ENCODE measurements at places on chromosomes 16 and 17.

- no peak for DNase-seq
Measured at GRCh38 chr17:76495663-76496400, 5.4 kb downstream of the RHBDF2 start.

DNA sequence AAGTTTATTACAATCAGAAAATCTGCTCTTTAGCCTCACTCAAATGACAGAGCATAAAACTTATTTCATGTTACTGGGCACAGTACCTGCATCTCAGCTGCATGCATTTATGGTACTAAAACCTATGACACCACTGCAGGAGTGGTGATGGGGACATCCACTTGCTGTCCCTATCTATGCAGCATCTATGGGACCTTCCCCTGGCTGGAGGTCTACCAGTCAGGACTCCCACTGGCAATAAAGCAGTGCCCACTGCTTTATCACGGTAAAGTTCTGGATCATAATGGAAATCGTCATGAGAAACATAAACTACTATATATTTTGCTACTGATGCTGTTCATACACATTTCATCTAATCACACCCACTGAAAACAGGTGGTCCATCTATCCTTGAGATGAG, 26.2 kb downstream of the NSMCE1 start:
- no peak for DNase-seq

DNA sequence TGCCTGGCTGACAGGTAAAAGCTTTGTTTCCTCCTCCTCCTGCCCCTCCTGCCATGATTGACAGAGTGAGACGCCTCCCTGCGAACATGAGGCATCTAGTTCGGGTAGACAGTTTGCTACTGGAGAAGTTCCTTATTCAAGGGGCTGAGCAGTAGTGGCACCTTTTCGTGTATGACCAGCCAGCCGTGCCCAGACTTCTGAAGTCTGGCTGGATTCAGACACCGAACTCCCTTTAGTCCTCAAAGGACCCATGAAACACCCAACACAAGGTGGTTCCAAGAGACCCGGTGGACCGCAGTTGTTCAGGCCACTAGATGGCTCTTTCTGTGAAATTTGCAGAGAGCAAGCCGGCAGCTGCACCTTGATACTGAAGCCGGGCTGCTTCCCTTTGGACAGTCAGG, 192.8 kb downstream of the XYLT1 start:
- DNase-seq: no peak

DNA sequence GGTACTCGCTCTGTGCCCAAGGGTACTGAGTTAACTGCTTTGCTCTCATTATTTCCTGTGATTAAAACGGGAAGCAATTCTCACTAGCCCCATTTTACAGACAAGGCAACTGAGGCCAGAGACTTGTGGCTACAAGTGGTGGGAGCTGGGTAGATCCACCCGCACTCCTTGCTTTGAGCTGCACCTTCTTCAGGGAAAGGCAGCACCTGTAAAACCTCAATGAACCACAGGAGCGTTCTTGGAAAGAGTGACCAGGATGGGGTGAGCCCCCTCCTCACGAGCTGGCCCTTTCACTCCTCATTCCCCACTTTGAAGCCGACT, 80.0 kb downstream of the TIMM22 start:
- DNase-seq: no peak

- DNase-seq: no peak
Measured at GRCh38 chr16:15547768-15548096, 95.2 kb downstream of the MARF1 start.

- no peak for DNase-seq
Measured at GRCh38 chr16:9256196-9256595, 164.8 kb downstream of the HAPSTR1 start.

- DNase-seq: no peak
Measured at GRCh38 chr16:79250502-79251098, 349.9 kb downstream of the MAF start.

DNA sequence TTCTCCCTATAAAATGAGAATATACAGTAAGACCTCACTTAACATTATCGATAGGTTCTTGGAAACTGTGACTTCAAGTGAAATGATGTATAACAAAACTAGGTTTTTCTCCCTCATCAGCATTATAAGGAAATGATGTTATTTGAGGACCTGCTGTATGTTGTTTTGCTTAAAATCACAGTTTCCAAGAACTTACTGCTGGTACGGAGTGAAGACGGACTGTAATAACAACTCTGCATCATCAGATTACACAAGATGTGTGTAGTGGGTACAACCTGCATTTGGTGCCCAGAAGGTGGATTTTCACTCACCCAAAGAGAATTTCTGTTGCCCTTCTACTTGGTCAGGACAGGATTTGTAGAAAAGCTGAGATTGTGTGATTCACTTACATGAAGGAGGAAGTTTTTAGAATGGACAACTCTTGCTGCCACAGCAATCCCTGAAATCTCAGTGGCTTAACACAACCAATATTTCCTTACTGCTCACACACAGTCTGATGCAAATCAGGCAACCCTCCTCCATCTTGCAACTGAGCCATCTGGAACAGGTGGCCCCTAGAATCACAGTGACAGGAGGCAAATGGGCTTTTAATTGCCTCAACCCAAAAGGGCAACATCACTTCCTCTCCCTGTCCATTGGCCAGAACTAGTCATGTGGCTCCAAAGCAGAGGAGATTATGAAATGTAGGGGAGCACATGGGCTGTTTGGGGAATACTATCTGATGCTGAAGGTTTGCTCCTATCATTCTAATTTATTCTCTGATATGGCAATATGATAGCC, 67.6 kb upstream of the CACNG5 start:
- no peak for DNase-seq

- peak; percentile 31 for DNase-seq
Measured at GRCh38 chr17:16922386-16923096, 49.4 kb downstream of the TNFRSF13B start.

DNA sequence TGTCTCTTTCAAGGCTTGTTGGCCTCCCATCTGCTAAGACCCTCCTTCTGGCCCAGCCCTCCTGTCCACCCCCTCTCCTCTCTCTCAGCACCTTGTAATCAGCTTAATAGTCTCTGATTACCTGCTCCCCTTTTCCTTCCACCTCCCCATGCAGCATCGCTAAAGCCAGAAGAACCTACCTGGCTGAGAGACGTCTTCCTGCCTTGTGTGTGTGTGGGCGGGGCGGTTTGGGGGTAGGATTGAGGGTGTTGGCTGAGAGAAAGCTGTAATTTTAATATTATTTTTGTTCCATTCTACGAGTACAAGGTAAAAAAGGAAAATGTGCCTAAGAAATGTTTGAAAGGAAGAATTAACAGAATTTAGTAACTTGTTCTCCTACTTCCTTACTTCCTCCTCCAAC, 3.4 kb downstream of the DNAH9 start:
- no peak for DNase-seq

DNA sequence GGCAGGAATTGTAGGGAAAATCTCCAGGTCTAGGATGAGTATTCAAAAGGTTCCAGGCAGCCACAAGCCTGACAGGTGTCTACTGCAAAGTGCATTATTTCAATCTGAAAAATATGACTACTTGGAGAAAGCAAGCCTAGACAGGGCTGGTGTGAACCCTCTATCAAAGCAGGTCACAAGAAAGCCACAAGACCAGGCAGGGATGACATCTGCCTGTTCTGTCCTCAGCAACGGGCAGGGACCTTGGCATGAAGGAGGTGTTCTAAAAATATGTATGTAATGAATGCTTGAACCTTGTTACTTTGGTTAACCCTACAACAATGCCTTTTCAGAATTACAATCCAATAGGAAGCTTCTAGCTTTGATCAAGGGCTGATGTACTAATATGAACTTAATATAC, 1.2 kb upstream of the COX6A2 start:
- no peak for DNase-seq

DNA sequence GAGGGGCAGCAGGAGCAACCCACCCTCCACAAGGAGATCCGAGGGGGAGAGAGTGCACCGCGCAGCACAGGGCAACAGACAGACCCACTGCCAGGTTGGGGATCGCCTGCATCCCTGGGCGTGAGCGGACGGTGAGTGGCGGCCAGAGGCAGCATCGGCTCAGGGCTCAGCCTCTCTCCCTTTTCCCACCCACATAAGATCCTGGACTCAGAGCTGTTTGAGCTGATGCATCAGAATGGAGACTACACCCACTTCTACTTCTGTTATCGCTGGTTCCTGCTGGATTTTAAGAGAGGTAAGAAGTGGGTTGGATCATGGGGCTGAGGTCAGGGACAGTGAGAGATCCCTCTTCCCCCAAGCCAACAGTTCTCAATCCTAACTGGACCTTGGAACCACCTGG, 23.2 kb downstream of the MNT start:
- no peak for DNase-seq

DNA sequence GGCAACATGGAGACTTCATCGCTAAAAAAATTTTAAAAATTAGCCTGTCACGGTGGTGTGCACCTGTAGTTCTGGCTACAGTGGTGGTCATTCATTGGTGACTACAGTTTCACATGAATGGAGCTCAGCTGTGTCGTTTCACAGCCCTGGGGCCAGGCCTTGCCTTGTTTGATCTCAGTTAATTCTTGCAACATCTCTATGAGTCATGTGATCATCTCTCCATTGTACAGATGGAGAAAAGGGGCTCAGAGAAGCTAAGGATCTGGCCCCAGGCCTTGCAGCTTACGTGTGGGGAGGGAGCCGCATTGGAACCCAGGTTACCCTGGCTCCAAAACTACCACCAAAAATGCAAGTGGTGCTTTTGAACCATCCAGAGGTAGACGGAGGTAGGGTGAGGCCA, 49.4 kb downstream of the GDE1 start:
- DNase-seq: no peak

DNA sequence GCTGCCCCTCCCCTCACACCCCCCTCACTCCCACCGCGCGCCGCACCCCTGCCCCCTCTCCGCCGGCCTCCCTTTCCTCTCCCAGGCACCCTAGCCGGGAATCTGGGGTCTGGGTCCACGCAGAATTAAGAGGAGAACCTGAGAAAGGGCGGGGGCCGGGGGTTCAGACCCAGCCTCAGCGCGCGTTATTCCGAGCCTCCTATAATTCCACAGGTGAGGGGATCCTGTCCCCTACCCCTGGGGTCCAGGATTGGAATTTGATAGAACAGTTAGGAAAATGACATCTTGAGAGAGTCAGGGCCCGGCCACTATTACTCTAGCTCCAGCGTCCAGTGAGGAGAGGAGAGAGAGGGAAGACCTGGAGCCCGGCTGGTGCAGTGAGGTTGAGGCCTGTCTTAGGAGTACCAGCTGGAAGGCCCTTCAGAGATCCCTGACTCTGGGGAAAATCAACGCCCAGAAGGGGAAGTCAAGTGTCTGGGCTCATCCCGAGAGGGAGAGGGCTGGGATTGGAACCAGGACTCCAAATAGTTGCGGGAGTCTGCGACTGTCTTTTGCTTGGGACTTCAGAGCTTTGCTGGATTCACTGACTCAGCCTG, 17.3 kb downstream of the GRB7 start:
- DNase-seq: no peak

DNA sequence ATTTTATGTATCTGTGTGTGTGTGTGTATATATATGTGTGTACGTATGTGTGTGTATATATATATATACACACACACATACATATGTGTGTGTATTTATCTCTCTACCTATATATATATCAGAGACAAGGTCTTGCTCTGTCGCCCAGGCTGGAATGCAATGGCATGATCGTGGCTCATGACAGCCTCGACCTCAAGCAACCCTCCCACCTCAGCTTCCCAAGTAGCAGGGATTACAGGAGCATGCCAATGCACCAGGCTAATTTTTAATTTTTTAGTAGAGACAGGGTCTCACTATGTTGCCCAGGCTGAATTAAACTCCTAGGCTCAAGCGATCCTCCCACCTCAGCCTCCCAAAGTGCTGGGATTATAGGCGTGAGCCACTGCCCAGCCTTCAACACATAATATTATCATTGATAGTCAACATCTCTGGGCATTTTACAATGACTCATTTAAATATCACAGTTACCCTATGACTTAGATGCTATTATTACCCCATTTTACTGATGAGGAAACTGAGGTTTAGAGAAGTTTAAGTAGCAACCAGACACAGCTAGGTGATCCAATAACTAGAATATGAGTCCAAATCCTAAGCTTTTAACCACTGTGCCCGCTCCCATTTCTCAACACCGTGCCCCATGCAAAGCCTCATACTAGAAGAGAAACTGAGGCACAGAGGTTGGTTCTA, 24.3 kb downstream of the G6PC3 start:
- no peak for DNase-seq

All from CD4-positive, alpha-beta T cell treated with Interferon alpha-2 for 1 hour (primary cell).